ENCODE measurements at places on chromosomes 13 and 19. TPM values are rescaled to one million over a fixed set of nuclear protein-coding genes. Genes with fewer than 3 reads are reported as not detected.
A peak's percentile ranks its signal among the peaks of the same experiment; 100 is the strongest.

Gene VAV1
- 98.5 TPM for total RNA-seq

Gene ATP7B
- total RNA-seq, result 0.80 TPM

Gene NEK5
- total RNA-seq, result not detected

- H3K27me3 ChIP-seq, result no peaks in the 10 kb centered on the region
- peak; percentile 74 for DNase-seq
- H3K4me3 ChIP-seq, result peak overlapping the region; percentile 76
- peak overlapping the region; percentile 78 for H3K27ac ChIP-seq
Observed at GRCh38 chr19:14363183-14364097, 17.8 kb upstream of the ADGRE5 start.

DNA sequence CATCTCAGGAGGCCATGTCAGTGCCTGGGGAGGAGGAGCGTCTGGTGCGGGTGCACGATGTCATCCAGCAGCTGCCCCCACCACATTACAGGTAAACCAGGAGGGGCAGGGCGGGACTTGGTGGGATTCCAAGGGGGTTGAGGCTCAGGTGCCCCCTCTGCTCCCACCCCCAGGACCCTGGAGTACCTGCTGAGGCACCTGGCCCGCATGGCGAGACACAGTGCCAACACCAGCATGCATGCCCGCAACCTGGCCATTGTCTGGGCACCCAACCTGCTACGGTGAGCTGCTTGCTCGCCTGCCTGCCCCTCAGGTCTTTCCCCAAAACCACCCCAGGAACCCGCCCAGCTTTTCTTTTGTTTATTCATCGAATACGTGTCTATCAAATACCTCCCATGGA is 7.2 kb downstream of the ARHGAP33 start:
- no peaks in the 10 kb centered on the region for H3K4me1 ChIP-seq
- peaks cover 2% of the 10 kb centered on the region for H3K36me3 ChIP-seq
- no peak overlapping the region for H3K27ac ChIP-seq
- no peaks in the 10 kb centered on the region for H3K27me3 ChIP-seq

- H3K4me3 ChIP-seq, result peak overlapping the region; percentile 55
- no peak overlapping the region for H3K27ac ChIP-seq
- no peak for DNase-seq
- H3K36me3 ChIP-seq, result no peaks in the 10 kb centered on the region
- peaks cover 57% of the 10 kb centered on the region for H3K27me3 ChIP-seq
- H3K4me1 ChIP-seq, result peaks cover 26% of the 10 kb centered on the region
Observed at GRCh38 chr13:20192158-20192835, 441 bp downstream of the GJB2 start.

DNA sequence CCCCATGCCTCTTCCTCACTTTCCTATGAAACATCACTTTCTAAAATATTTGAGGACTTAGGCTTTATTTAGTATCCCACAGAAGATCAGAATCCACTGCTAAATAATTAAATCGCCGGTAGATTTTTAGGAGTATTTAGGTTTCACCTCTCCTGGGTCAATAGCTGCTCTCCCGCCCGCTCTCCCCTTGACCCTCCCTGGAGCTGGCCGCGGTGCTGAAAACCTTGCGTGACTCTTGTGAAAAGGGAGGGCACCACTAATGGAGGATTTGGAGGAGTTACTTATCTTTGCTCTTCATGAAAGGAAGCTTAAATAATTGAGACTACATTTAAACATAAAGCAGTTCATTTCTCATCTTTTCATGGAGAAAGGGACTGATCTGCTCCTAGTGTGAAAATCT is 14.1 kb downstream of the POU4F1 start:
- no peak overlapping the region for H3K4me3 ChIP-seq
- H3K27ac ChIP-seq, result no peak overlapping the region
- peaks cover 78% of the 10 kb centered on the region for H3K27me3 ChIP-seq
- H3K4me1 ChIP-seq, result no peaks in the 10 kb centered on the region
- H3K36me3 ChIP-seq, result no peaks in the 10 kb centered on the region

- no peak for DNase-seq
- H3K36me3 ChIP-seq, result peaks cover 66% of the 10 kb centered on the region
- H3K4me1 ChIP-seq, result peaks cover 4% of the 10 kb centered on the region
- H3K27me3 ChIP-seq, result no peaks in the 10 kb centered on the region
Observed at GRCh38 chr19:6825076-6825774, 52.7 kb downstream of the VAV1 start.

DNA sequence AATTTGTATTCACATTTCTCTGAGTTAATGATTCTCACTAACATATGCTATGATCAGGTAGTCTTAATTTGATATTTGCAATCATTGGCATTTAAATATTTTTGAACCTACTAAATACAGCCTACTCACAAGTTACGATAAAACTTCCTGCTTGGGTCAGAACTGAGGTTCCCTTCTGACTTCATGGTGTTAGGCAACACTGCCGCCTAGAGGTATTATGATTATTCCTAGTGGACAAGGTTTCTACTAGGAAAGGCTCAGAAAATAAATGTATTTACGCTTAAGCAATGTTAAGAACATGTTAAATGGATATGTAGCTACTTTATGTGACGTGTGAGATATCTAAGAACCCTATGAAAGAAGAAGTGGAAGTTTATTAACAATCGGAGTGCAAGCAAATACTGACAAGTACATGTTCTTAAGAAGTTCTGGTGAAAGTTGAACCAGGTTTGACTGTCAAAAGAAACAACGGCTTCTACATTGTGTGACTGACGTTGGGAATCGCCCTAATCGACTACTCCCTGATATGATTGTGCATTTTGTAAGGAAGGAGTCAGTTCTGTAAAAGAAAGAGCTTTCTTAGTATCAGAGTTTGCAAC is 1395.8 kb downstream of the SLITRK5 start:
- H3K27ac ChIP-seq, result no peak overlapping the region
- H3K36me3 ChIP-seq, result no peaks in the 10 kb centered on the region
- no peak for DNase-seq
- no peaks in the 10 kb centered on the region for H3K27me3 ChIP-seq
- no peak overlapping the region for H3K4me3 ChIP-seq

GRCh38 chr13:52356327-52356726 is 49.6 kb downstream of the THSD1 start:
- no peaks in the 10 kb centered on the region for H3K4me1 ChIP-seq
- H3K4me3 ChIP-seq, result no peak overlapping the region
- H3K27ac ChIP-seq, result no peak overlapping the region
- H3K27me3 ChIP-seq, result peaks cover 30% of the 10 kb centered on the region
- no peaks in the 10 kb centered on the region for H3K36me3 ChIP-seq
- no peak for DNase-seq

GRCh38 chr19:41205995-41206394 is 13.0 kb downstream of the CYP2S1 start:
- no peak overlapping the region for H3K27ac ChIP-seq
- no peak overlapping the region for H3K4me3 ChIP-seq
- peaks cover 13% of the 10 kb centered on the region for H3K4me1 ChIP-seq
- no peak for DNase-seq
- H3K36me3 ChIP-seq, result no peaks in the 10 kb centered on the region

- no peak for DNase-seq
- peaks cover 7% of the 10 kb centered on the region for H3K4me1 ChIP-seq
- H3K36me3 ChIP-seq, result peaks cover 2% of the 10 kb centered on the region
- no peak overlapping the region for H3K27ac ChIP-seq
Observed at GRCh38 chr19:14271840-14272239, 65.9 kb upstream of the ADGRL1 start.

Measured in activated CD8-positive, alpha-beta memory T cell treated with anti-CD3 and anti-CD28 coated beads, Interleukin-2, amount 10 ng/mL, durations not matched to agents 7 days and 5 days (primary cell).